ENCODE measurements at places on chromosomes 2 and 18.

GRCh38 chr18:58505181-58505580 is 123.7 kb downstream of the ALPK2 start:
- DNase-seq, result no peak

DNA sequence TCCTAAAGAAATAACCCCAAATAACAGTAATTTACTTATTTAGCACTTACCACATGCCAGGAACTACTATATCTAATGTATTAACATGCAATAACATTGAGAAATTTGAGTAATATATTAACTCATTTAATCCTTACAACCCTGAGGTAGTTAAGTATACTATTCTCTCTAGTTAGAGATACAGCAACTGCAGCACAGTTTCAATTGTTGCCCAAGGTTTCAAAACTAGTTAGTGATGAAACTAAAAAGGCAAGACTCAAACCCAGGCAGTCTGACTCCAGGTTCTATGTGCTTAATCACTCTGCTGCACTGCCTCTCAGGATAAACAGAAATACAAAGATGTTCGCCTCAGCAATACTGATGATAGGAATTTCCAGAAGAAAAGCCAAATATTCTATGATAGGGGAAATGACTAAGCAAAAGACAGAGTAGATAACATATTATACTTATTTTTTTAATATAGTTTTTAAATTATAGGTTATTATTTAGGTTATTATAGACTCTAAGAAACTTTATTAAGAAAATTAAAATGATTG is 88.0 kb downstream of the SS18 start:
- DNase-seq, result no peak

DNA sequence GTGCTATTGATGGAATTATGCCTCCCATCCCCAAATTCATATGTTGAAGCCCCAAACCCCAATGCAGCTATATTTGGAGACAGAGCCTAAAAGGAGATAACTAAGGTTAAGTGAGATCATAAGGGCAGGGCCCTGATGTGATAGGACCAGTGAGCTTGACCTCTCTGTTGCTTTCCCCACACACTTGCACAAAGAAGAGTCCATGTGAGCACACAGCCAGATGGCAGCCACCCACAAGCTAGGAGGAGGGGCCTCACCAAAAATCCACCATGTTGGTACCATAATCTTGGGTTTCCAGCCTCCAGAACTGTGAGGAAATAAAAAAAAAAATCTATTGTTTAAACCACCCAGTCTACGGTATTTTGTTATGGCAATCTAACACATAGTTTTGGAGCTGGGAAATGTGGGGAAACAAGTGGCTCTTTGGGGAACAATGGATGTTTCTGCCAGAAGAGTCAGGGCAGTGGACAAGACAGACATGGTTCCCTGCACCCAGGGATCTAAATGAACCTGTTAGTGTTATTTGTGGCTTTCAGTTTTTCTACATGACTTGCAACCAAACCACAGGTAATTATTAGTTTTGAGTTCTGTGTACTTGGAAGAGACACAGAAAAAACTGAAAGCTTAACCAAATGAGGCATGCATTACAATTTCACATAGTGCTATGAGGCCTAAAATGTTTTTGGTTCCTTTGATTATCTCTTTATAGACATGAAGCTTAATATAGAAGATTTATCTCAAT is 259.1 kb downstream of the LTBP1 start:
- DNase-seq, result no peak

DNA sequence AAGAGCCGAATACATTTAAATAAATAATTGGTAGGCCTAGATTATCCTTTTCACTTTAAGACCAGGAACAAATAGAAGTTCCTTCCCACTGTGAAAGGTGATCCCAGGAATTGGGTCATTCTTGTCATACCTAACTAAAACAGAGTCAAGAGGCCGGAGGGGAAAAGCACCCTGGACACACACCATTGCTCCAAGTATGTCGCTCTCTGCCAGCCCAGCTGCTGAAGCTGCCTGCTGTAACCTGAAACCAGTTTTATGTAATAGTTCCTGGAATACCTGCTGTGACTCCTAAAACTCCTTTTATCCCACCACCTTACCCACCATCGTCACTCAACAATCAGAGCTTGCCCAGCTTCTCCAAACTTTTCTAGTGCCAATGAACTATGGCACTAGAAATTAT is 217.1 kb downstream of the PTPRM start:
- no peak for DNase-seq

DNA sequence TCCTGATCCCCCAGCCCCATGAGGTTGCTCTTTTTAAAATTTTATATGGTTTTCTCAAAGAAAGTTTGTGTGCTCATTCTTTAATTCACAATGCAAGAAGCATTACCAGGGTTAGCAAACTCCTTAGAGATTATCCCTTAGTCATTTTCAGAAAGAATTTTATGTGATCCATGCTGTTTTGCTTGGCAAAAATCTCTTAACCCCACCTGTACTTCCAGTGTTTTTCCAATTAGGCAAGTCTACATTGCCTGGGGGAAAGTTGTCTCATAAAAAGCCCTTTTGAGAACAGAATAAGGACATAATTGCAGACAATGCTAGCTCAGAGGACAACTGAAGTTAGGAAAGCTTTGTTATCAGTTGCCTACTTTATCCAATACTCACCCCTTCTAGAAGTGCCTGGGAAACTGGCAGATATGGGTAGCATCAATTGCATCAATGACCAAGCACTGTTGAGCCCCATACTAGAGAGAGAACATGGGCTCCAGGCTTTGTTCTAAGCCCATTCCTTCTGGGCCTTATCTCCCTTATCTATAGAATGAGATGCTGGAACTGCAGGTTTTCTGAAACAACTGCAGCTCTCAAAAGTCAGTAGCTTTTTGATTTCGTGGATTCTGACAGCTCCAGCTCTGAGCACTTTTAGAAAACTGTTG is 265.9 kb upstream of the SPHKAP start:
- DNase-seq, result no peak

DNA sequence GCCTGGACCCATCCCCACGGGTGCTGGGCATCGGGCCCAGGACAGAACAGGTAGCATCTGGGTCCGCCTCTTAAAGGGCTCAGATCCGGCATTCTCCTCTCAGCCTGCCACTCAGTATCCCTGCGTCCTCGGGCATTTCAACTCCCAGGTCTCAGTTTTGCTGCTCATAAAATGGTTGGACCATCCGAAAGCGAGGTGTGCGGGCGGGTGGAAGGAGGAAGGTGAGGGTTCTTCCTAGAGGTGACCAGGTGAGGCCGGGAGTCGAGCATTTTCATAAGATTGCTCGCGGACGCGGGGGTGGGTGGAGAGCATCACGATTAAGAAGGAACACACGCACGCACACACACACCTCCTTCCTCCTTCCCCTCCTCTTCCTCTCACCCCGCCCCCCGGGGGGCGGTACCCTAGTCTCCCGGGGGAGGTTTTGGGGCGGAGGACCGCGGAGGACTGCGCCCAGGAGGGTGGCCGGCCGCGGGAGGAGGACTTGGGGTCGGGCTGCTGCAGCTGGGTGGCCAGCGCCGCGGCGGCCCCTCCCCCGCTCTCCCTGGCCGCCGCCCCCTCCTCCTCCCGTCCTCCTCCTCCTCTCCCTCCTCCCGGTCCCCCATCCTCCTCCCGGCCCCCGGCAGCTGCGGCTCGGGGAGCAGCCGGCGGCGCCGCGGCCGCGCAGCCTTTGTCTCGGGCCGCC is 97.9 kb upstream of the GPR45 start:
- no peak for DNase-seq

GRCh38 chr2:20444101-20444992 is 2.5 kb upstream of the RHOB start:
- DNase-seq, result no peak

- no peak for DNase-seq
These were observed 177.5 kb downstream of the GFPT1 start for GRCh38 chr2:69209482-69209881.

DNA sequence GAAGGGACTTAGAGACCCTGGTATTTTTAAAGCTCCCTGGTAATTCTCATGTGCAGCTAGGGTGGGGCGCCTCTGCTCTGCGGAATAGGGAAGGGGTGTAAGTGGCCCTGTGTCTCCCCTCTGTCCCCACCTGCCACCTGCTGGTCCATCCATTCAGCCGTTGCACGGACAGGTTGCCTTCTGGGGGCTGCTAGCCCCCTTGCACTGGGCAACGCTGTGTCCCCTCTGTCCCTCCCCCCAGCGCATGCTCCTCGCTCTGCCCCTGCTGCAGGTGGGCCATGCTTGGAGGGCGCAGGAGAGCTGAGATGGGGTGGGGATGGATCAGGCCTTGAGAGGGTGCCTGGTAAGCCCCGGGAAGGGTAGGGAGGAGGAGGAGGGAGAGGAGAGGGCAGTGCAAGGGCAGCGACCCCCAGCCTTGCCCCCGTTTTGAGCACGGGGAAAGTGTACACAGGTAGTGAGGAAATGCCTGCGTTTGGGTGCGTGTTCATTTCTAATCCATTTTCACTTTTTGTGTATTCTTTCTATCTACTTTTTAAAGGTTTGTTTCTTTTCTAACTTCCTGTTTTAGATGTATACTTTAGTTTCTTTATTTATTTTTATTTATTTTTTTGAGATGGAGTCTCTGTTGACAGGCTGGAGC is 23.9 kb downstream of the RRM2 start:
- no peak for DNase-seq

DNA sequence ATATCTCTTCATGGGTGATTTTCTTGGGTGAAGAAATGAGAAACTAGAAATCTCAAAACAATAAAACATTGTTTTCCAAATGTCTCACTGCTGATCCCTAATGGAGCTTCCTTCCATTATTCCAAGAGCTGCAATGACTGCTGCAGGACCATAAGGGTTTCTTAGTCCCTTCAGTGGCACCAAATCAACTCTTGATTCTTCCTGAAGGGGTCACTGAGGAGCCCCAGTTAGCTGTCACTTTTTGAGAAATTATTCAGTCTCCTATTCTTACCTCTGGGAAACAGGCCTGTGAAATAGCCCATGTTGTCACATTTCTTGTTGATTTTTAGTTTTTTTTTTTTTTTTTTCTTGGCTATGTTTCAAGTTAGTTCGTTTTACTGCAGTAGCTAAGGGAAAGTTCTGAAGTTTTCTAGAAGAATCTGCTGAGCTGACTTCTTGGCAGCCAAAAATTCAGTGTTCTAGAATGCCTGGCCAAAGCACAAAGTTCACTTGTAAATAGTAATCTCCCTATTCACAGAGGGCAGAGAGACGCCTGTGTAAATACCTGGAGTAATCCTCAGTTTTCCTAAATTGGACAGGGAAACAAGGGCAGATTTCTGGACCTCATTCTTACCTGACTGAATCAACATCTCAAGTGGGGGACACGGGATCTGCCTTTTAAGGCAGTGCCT is 480.0 kb downstream of the RIT2 start:
- no peak for DNase-seq

DNA sequence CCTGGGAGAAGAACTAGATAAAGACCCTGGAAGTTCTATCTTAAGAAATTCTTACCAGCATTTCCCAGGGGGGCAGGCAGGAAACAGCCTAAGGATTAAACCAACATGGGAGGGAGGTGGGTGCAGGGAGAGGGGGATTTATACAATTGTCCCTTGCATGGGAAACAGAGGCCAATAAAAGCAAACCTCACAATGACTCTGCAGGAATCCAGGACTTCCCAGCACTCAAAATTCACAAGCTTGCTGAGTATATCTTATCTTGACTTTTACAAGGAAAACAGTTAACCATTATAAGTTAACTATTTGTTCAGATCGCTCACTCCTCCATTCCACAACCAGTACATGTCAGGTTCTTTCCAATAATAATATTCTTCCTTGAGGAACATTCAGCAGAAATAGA is 241.3 kb downstream of the MREG start:
- DNase-seq, result no peak

GRCh38 chr18:49585781-49586663 is 24.2 kb downstream of the LIPG start:
- DNase-seq, result no peak

DNA sequence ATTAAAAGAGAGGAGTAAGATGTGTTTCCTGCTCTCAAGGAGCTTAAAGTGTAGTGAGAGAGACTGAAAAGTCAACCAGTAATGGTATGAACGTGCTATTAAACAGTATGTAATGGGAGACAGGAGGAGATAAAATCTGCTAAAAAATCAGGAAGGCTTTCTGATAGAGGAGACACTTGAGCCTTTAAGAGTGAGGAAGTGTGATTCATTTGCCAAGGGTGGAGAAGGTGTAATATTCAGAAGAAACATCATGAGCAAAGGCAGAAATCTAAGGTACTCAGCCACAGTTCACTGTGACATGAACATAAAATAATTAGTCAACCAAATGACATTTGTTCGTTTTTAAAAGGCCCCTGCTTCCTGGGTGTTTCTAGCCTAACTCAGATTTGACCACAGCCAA is 137.8 kb upstream of the SKOR2 start:
- DNase-seq, result no peak

GRCh38 chr2:240591784-240592183 is 5.2 kb downstream of the CAPN10 start:
- no peak for DNase-seq

- DNase-seq, result no peak
These were observed 15.4 kb downstream of the AFF3 start for GRCh38 chr2:100126897-100127401.

DNA sequence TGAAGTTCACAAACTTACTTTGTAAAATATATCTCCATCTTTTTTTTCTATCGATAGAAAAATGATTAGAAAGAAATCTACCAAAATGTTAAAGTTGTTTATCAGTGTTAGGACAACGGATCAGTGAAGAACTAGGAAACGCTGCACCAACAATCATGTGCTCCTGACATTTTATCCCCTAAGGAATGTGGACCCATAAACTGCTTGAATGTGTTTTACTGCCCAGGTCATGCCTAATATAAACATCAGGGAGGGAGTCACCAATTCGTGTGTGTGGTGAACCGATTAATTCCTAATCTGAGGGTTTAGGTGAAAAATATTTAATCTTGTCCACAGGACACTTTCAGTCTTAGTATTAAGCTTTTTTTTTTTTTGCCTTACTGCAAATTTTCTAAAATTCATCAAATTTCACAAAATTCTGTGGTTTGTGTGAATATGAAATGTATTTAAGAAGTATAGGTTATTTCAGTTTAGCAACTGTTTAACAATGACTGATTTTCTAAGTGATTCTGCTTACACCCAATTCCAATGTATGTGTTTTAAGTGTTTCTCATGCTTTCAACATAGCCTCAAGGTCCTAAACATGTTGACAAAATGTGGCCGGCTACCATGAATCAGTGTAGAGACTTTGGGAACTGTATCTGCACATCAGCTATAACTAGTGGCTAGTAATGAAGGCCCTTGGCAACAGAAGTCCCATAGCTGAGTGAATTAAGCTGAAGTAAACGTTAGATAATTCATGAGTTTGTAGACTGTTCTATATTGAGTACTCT is 11.1 kb upstream of the KIDINS220 start:
- DNase-seq, result no peak

Data from inflammatory macrophage treated with lipopolysaccharide for 1 hour (primary cell).